Activated effector memory CD4-positive, alpha-beta T cell treated with anti-CD3 and anti-CD28 coated beads, Interleukin-2, amount 50 U/mL, for 16 hours (primary cell): ENCODE measurements at places on chromosomes 2 and 18.
A peak's percentile ranks its signal among the peaks of the same experiment; 100 is the strongest.

DNA sequence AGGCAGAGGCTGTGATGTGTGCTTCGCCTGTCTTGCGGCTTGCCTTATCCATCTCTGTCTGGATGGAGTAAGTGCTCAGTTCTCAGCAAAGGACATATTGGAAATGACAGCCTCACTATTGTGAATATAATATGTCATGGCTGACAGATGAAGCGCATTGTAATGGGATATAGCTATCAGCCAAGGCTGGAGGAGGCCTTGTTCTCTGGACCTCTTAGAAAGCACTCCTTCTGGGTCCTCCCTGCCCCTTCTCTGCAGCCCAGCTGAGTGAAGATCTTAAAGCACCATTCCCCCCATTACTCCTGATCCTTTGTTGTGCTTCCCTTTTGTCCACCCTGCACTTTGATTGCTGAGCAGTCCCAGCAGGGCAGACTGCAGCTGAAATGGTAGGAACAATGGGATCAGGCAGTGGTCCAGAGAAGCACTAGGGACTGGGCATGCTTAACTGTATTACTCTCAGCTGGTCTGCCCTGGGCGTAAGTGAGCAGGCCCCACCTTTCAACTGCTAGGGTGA, 265.3 kb downstream of the SETBP1 start:
- DNase-seq, result no peak

- DNase-seq, result no peak
Observed at GRCh38 chr2:137193401-137193800, 428.1 kb downstream of the THSD7B start.

DNA sequence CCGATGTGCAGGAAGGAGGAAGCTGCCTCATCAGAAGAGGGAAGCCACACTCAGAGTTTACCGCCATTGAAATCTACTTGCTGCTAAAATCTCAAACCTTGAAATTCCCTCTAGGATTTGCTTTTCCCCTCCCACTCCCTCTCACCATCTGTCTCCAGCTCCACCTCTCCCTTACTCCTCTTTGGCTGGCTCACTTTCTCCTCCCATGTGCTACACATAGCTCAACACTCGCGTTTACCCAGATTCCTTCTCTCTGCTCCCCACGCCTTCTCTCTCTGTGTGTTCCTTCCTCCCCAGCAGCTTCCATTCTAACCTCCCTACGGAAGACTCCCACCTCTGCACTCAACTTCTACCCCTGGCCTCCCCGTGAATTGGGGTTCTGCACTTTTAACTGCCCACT, 143.1 kb downstream of the DNER start:
- no peak for DNase-seq

DNA sequence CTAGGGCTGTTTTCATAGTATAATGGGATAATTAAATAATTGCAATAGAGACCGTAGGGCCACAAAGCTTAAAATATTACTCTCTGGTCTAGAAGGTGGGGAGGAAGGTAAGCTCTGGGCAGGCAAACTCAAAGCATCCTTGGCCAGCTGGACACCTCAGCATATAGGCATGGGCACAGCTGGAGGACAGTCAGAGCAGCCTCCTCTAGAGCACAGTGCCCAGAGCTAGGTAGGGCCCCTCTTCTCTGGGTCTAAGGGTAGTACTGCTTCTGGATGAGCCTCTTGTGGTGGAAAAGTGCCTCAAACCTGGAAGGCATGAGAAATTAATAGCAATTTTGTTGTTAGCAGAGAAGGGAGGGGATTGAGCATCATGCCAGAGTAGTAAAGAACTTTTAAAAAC, 291.3 kb upstream of the FBXO11 start:
- DNase-seq, result no peak

GRCh38 chr2:3212984-3213383, 164.6 kb downstream of the EIPR1 start:
- DNase-seq, result no peak

GRCh38 chr18:28236487-28236886, 59.6 kb upstream of the CDH2 start:
- DNase-seq, result no peak

GRCh38 chr2:227813229-227813561, 447 bp upstream of the CCL20 start:
- no peak for DNase-seq

DNA sequence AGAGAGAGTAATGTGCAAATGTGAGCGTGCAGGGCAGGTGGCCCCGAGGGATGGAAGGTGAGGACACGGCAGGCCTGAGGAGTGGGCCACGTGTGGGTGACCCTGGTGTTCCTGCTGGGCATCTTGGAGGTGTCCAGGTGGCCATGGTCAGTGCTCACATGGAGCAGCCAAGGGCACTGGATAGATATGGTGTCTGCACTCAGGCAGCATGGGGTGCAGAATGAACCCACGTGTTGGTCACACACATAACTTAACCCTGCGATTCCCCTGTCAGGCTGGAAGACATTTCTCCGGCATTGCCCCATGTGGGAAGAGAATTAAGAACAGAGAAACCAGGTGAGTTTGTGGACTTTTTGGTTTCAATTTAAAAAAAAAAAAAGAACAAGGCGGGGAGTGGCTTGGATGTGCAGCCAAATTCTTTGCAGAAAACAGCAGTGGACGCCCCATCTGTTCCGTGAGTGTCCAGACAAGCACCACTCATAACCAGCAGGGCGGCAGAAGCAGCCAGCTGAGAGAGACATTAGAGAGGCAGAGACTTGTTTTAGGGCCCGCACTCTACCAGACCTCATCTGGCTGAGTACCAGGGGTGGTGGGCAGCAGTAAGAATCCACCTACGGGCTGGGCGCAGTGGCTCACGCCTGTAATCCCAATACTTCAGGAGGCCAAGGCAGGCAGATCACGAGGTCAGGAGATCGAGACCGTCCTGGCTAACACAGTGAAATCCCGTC, 249.8 kb downstream of the ACKR3 start:
- DNase-seq, result no peak

DNA sequence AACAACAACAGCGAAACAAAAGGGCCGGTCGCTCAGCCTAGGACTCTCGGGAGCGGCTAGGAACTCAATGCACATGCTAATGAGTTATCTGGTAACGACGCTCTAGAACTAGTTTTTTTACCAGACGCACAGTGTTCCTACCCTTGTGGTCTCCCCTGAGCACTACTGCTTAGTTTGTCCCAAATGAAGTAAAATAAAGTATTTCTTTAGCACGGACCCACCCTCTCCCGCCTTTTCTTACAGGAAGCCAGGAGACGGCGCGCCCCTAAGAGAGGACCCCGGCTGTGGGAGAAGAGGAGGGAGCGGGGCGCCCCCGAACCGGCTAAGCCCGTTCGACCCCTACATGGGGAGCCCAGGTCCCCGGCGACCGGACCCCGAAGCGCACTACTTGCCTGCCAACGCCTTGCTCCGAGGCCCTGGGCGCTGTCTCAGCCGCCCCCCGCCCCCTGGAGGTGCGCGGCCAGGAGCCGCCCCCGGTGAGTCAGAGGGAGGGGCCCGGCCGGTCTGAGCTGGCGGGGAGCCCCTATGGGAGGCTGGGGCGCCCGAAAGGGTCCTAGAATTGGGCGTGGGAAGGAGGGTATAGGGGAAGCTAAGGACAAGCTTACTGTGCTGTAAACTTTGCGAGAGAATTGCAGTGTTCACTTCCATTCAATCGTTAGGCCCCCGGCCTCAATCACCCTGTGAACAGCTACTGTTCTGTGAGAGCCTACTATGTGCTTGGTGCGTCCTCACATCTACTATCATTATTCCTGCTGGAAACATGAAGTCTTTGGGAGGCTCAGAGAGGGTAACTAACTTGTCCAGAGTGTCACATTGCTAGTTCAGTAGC, 3.6 kb upstream of the CAPG start:
- DNase-seq, result peak; percentile 77

- no peak for DNase-seq
Observed at GRCh38 chr2:101124643-101125366, 26.4 kb downstream of the TBC1D8 start.

GRCh38 chr2:29705616-29706015, 215.8 kb downstream of the ALK start:
- no peak for DNase-seq

- DNase-seq, result no peak
Observed at GRCh38 chr2:127655209-127656073, 9.5 kb downstream of the GPR17 start.
